ENCODE measurements at places on chromosomes 12 and 14.

DNA sequence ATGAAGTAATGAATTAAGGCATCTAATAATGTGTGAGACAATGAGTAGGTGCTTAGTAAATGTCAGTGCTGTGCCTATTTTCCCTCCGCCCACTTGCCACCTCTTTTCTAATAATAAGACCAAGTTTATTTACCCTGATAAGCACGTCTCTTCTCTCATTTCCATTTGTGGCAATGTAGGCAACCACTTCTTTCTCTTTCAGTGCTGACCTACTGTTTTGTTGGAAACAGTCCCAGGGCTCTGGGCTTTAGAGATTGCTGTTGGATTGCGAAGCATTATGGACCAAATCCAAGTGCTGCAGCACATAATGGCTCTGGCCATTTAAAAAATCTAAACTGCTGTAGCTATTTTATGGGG lies 141.3 kb upstream of the PLEKHG7 start:
- no peak for DNase-seq

GRCh38 chr12:3293446-3294161 lies 197.4 kb upstream of the PRMT8 start:
- no peak for DNase-seq

DNA sequence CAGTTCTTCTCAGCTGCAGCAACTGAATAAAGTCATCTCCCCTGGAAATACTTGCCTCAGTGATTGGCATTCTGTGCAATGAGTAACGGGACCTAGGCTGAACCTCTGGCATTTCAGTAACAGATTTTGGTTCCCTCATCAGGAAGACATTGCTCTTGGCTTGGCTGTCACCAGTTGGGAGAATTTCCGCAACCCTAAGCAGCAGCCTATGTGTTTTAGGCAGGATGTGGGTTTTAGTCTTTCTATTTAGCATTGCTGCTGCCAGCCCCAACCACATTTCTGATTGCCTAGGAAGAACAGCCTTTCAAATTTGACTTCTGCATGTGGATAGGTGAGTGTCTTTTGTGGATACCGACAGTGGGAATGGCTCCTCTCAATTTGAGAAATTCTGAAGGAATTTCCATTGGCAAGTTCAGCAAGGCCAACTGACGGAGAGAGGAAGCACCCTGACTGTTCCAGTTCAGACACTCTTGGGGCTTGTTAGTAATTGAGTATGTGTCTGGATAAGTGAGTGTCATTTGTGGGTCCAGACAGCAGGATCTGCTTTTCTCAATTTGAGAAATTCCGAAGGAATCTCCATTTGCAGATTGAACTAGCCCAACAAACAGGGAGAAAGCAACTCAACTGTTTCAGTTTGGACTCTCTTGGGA lies 19.0 kb upstream of the CLEC2A start:
- DNase-seq, result no peak

- no peak for DNase-seq
These were observed 35.1 kb downstream of the TRPV4 start for GRCh38 chr12:109797905-109798669.

GRCh38 chr14:97298331-97298730 lies 501.1 kb downstream of the VRK1 start:
- no peak for DNase-seq

GRCh38 chr12:68270358-68270757 lies 17.0 kb upstream of the IL22 start:
- DNase-seq, result no peak

DNA sequence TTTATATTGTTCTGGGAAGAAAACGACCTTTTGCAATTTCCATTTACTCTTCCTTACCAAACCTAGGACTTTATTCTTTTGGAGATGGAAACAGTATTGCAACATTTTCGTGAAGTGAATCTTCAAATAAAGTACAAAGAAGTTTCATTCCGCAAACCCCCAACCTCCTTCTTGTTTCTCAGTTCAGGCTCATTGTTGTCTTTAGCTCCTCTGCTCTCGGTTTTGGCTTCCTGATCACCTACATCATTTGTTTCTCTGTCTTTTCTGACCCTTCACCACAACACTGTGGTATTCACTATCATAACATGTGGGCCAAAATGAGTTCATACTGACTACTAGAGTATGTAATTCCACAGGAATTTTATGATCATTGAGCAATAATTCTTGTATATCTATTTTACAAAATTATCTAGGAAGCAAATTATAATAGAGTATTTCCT lies 266.8 kb downstream of the ADAMTS20 start:
- DNase-seq, result no peak

- DNase-seq, result no peak
These were observed 129.1 kb upstream of the PPFIA2 start for GRCh38 chr12:81888106-81888740.

DNA sequence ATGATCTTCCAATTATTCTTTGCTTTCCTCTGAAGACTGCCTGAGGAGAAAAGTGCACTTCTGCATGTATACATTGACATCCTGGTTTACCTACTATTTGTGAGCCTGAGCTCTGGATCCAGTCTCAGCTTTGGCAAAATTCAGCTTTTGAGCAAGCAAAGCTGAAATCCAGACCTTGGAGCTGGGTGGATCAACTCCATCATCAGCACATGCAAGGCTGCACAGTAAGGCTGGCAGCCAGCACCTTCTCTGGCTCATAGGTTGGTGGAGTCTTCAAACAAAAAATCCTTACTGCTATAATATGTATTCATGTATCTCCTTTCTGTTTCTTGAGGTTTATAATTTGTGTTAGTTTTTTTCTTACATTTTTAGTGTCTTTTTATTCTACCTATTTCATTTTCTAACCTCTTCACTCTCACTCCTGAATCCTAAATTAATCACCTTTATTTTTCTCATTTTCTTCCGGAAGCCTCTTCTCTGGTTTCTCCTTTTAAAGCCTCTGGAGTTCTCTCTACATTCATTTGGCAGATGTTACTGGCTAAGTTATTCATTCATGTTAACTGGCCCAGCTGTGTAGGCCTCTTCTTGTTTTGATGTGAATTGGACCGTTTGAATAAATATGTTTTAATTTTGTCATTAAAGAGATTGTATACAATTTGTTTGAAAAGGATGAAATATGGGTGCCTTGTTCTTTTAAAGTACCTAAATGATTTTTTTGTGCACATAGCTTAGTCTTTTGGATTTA lies 224.8 kb downstream of the DACT1 start:
- DNase-seq, result no peak

GRCh38 chr14:104137297-104138097 lies 890 bp upstream of the KIF26A start:
- peak; percentile 92 for DNase-seq

- DNase-seq, result no peak
These were observed 374.4 kb downstream of the NUAK1 start for GRCh38 chr12:105764216-105764835.

- DNase-seq, result no peak
These were observed 1257.5 kb downstream of the FSCB start for GRCh38 chr14:43249591-43249990.

DNA sequence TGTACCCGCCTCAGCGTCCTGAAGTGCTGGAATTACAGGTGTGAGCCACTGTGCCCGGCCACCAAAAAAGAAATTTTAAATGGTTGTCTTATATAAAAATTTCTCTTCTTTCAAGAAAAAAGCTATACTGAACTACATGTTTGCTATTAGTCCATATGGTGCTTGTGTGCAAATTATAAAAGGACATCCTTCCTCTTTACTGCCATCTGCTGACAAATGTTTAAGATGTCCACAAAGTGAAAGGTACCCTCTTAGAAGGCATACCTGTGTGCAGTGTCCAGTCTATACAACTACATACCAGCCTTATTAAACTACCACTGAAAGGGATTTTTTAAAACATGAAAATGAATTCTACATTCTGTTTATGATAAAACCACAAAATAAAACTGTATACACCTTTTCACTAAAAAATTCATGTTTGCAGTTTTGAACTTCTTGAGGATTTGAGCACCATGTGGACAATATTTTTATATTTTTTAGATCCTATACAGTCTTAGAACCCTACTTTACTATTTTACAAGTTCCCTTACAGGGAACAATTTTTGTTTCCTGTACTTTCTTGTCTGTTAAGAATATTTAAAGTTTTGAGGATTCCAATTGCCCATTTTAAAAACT lies 32.8 kb upstream of the TOMM20L start:
- no peak for DNase-seq

GRCh38 chr14:92433407-92433806 lies 80.2 kb upstream of the RIN3 start:
- no peak for DNase-seq

DNA sequence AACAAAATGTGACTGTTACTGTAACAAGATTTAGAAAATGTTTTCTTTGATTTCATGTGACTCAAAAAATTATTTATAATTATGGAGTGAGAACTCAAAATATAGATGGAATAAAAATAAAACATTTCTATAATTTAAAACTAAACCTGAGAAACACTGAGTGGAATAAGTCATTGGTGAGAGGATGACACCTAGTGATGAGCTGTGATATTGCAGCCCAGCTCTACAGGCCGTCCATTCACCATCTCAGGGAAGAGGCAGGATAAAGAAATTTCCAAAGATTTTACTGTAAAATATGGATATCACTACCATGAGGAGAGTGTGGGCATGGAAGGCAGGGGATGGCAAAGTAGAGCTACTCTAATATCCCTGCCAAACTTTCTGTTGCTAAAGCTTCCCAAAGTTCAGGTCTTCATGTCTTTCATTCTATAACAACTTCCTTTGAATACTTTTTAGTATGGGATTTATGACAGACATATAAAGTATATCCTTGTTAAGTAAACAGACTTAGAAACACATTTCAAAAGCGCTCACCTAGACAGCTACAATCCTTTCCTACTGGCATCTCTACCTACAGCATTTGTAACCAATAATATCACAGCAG lies 308.0 kb downstream of the ITPR2 start:
- DNase-seq, result no peak

GRCh38 chr14:71006200-71006563 lies 98.9 kb downstream of the PCNX1 start:
- no peak for DNase-seq

DNA sequence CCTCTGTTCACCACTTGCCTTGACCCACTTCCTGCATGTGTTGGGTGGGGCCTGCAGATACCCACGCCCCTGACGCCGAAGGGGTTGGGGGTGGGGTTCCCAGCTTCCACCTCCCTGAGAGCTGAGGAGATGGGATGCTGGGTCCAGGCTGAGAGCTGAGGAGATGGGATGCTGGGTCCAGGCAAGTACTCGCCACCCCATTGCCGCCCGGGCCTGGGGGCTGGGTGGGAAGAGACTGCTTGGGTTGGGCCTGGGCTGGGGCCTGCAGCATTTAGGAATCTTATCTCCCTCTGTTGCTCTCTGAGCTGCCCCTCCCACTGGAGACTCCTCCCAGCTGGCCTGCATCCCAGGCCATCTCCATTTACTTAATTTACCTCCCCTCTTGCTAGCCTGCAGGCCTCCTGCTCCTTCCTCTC lies 17.4 kb downstream of the TEAD4 start:
- DNase-seq, result no peak

DNA sequence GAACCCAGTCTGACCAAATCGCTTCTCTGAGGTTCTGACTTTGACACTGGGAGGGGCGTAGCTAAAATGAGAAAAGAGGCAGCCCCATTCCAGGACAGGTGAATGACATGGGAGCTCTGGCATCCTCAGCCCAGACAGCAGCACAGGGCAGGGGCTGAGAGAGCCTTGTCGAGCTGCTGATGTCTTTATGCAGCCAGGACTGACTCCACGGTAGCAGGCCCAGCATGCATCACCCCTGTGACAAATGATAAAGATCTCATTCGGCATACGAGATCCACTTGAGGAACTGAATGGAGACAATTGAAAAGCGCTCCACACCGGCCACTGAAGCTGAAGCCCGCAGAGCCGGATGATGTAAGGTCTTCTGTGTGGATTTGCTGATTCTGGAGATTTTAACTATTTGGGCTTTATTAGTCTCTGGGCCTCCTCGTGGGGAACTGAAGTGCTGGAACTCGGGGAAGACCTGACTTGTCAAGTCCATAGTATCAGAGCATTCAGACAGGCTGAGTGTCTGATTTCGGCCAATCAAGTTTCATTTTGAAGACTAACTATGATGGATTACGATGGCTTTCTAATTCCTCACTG lies 56.9 kb upstream of the MAP1LC3B2 start:
- DNase-seq, result no peak

DNA sequence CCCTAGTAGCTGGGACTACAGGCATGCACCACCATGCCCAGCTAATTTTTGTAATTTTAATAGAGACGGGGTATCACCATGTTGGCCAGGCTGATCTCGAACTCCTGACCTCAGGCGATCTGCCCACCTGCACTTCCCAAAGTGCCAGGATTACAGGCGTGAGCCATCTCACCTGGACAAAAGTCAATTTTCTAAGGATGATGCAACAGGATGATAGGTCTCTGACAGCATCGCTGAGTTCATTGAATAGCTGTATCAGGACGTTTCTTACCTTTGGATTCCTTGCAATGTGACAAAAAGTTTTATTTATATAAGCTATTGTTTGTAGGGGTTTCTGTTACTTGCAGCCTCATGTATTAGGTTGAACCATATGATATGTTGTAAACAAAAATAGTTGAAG lies 55.5 kb upstream of the PCED1B start:
- DNase-seq, result no peak

DNA sequence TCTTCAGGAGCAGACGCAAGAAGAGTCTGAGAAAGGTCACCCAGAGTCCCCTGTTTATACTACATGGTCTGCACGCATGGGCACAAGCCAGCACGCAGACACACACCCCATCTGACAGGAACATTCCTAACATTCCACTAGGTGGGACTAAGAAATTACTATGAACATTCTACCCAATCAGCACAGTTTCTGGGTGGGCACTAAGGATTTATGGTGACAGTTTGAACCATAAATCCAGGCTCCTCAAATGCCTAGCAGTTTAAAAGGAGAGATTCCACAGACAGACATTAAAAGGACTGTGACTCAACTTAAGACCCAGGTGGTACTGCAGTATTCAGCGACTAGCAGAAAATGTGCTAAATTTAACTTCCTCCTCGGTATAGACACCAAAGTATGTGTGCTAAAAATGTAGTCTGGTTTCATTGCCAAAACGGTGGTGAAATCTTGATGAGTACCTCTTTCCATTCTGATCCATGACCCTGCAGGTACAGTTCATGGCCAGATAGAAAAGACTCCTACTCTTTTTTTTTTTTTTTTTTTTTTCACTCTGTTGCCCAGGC lies 16.2 kb downstream of the ABHD4 start:
- DNase-seq, result peak; percentile 40

DNA sequence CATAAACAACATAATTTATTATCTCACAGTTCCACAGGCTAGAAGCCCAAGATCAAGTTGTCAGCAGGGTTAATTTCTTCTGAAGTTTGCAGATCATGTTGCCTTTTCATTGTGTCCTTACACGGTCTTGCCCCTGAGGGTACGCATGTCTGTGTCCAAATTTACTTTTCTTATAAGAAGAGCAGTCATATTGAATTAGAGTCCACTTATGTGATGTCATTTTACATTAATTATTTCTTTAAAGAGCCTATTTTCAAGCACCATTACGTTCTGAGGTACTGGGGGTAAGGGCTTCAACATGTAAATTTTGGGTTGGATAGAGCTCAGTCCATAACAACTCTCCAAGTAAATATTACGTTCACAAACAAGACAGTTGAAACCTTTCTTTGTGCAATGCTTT lies 236.6 kb upstream of the OR4E1 start:
- DNase-seq, result no peak

- no peak for DNase-seq
These were observed 191.6 kb downstream of the RBM19 start for GRCh38 chr12:113774526-113774925.
